ENCODE measurements at places on chromosomes 7 and 10. TPM values are rescaled to one million over a fixed set of nuclear protein-coding genes. Genes with fewer than 3 reads are reported as not detected.

The ADIRF gene
- 69.4 TPM for total RNA-seq

The ACTR3C gene
- total RNA-seq, result 0.19 TPM

The AZGP1 gene
- not detected for total RNA-seq

The MCM10 gene
- 1.4 TPM for total RNA-seq

The ARL3 gene
- total RNA-seq, result 6.2 TPM

The OPN1SW gene
- not detected for total RNA-seq

The FAM25A gene
- total RNA-seq, result not detected

The ZNF722 gene
- not detected for total RNA-seq

The MYH16 gene
- not detected for total RNA-seq

The OR2A2 gene
- not detected for total RNA-seq

The TAS2R41 gene
- not detected for total RNA-seq

The ARHGEF35 gene
- total RNA-seq, result 1.5 TPM

The CEP41 gene
- total RNA-seq, result 22.4 TPM

The DYNC1I1 gene
- 2.3 TPM for total RNA-seq

The NFE2L3 gene
- total RNA-seq, result 5.6 TPM

The TMEM130 gene
- 0.38 TPM for total RNA-seq

The MRPL32 gene
- 54.4 TPM for total RNA-seq

The GCK gene
- 0.38 TPM for total RNA-seq

The NRP1 gene
- total RNA-seq, result 418 TPM

The IPMK gene
- total RNA-seq, result 6.9 TPM

The PDE6C gene
- not detected for total RNA-seq

The CALML5 gene
- total RNA-seq, result not detected

The COL26A1 gene
- under 0.01 TPM for total RNA-seq

The FLNC gene
- 417 TPM for total RNA-seq

The CYREN gene
- 40.5 TPM for total RNA-seq

The ZDHHC6 gene
- 33.9 TPM for total RNA-seq

The LIPM gene
- not detected for total RNA-seq

The MEIG1 gene
- not detected for total RNA-seq

The ASZ1 gene
- not detected for total RNA-seq

The NRCAM gene
- 2.3 TPM for total RNA-seq

The SBDS gene
- total RNA-seq, result 110 TPM

The SPRN gene
- total RNA-seq, result 0.38 TPM

The MMRN2 gene
- total RNA-seq, result 9.0 TPM

The STEAP1 gene
- 32.2 TPM for total RNA-seq

The TLX1 gene
- total RNA-seq, result not detected

The CDNF gene
- 1.2 TPM for total RNA-seq

The GPR26 gene
- not detected for total RNA-seq

The EIF3B gene
- 264 TPM for total RNA-seq

The ABCB1 gene
- 2.0 TPM for total RNA-seq

The PSMC2 gene
- total RNA-seq, result 322 TPM

The DPYSL4 gene
- total RNA-seq, result 7.6 TPM

The SHH gene
- total RNA-seq, result under 0.01 TPM

The PLA2G12B gene
- not detected for total RNA-seq

The RASA4 gene
- 8.1 TPM for total RNA-seq

The OPN4 gene
- not detected for total RNA-seq

The PAX4 gene
- not detected for total RNA-seq

The CUZD1 gene
- 0.28 TPM for total RNA-seq

Data from regular cardiac myocyte (primary cell).